Amygdala (tissue), 56 donors: ENCODE measurements at places on chromosomes 16 and 17.

DNA sequence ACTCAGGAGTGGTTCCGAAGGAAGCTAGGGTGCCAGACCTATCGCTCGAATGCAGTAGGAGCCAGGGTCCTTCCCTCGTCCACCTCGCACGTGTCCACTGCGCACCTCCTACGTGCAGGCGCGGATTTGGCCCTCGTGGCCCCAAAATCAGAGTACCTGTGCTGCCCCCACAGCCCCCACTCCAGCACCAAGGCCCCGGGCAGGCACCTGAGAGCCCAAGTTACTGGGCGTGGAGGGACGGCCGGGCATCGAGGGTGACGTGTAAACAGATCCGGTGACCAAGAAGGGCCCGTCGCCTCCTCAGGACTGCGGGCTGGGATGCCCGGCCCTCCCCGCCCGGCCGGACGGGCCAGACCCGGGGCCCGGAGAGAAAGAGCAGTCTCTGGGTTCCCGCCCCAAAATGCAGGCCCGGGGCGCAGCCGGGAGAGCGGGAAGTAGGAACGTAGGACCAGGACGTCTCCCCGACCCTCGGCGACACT, 492 bp downstream of the SLC25A39 start:
- no peak for DNase-seq

GRCh38 chr17:27106347-27106981, 187.4 kb upstream of the WSB1 start:
- DNase-seq, result no peak

DNA sequence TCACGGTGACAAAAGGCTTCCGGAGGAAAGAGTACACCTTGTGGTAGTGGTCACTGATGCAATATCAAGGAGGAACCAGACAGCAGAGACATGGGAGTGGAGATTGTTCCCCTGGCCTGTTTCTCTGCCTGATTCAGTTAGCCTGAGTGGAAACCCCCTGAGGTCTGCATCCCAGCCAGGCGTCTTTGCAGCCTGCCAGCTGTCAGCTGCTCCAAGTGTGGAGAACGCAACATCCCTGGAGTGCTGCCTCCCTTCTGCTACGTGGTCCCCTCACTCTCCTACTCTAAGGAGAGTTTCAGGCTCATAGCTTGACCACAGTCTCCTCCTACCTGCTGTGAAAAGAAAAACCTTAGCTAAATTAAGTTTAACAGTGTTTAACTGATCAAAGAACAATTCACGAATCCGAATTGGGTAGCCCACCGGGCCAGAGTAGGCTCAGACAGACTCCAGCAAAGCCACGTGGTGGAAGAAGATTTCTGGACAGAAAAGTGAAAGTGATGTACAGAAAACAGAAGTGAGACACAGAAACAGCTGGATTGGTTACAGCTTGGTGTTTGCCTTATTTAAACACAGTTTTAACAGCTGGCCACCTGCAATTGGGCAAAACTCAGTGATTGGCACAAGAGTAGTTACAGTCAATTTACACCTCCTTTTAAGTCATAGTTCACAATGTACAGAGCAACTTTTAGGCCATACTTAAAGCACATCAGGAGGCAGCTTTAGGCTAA, 188.6 kb downstream of the DNAH9 start:
- no peak for DNase-seq

- DNase-seq, result peak; percentile 92
These were observed at the start of gene SLC2A4 for GRCh38 chr17:7281074-7281952. SLC2A4 (plus strand) TSS chr17:7281718; CDS start chr17:7281935, 217 bp downstream.

- DNase-seq, result no peak
These were observed 1.7 kb downstream of the RABEP1 start for GRCh38 chr17:5283571-5284315.

- DNase-seq, result no peak
These were observed 17.1 kb downstream of the PLEKHG4 start for GRCh38 chr16:67296420-67296819.

- no peak for DNase-seq
These were observed 17.9 kb downstream of the GOSR2 start for GRCh38 chr17:46940692-46941404.

DNA sequence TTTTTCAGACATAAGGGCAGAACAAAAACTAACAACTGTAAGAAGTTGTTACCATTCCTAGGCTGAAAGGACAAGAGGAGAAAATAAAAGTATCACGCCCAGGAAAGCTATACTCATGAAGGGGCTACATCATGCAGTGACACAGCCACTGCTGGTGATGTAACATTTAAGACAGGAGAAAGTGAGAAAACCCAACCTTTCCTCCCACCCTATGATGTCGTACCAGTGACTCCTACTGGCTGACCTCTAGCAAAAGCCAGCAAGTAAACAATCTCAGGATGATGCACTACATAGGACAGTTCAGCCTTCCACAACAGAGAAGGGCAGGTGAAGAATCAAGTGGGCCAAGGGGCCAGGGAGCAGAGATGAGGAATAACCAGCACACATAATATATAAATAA, 14.0 kb upstream of the OR1E2 start:
- DNase-seq, result no peak

DNA sequence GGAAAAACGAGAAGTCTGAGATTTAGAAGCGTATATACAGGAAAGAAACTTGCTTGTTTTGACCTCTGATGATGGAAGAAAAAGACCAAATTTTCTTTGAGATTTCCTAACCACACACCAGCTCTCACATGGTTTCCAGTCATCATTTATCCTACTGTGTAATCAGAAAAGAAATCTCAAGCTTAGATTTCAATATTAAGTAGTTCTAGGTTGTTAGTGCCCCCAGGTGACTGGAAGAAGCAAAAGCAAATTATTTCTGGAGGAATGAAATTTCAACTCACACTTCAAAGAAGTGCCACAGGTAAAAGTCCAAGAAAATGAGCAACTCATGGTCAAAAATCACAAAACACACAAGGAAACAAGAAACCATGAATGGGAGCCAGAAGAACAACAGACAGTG, 51.8 kb upstream of the KDM6B start:
- DNase-seq, result no peak

- no peak for DNase-seq
These were observed 33.0 kb downstream of the KCNJ16 start for GRCh38 chr17:70107904-70108565.

DNA sequence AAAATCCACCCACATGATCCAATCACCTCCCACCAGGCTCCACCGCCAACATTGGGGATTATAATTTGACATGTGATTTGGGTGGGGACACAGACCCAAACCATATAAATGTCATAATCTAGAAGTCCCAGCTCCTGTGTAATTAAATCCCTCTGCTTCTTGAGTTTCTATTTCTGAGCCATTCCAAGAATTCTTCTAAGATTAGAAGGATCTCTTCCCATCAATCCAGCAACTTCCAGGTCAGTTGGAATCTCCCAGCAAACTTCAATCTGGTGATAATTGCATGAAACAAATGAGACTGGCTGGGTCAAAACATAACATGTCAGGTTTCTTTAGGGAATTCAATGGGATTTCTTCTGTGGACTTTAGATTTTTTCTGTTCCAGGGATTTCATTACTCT, 127.8 kb upstream of the CDH5 start:
- no peak for DNase-seq

GRCh38 chr17:79808763-79809529, 12.1 kb upstream of the CBX8 start:
- no peak for DNase-seq

DNA sequence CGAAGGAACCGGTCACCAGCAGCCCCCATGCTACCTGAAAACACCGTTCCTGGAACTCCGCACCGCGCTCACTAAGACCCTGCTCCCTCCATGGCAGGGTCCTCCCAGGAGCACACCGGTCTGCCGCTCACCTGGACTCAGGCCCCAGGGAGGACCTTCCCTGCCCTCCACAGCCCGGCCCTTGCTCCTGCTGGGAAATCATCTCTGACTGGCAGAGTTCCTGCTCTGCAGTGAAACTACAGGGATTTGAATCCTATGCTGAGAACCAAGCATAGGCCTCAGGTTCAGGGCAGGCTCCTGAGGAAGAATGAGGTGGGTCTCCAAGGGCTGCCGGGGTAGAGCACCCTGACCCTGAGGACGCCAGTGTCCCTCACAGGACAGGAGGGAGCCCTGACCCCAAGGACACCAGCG, 88.5 kb downstream of the KCNJ12 start:
- DNase-seq, result no peak

DNA sequence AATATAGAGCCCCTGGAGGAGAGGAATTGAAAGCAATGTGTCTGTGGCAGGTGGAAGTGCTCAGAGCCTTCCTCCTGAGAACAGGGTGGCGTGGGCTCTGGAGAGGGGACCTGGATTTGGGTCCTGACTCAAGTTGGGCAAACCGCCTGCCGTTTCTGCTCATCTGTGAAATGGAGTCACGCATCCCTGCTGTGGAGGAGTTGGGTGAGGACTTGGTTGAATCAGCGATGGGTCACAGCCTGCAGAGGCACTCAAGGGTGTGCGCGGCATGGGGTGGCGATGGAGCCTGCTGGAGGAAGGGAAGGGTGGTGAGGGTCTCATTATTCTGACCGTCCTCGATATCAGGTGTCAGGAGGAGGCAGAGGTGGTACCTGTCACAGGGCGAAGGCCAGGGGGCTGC, 3.1 kb downstream of the ADAD2 start:
- DNase-seq, result no peak

DNA sequence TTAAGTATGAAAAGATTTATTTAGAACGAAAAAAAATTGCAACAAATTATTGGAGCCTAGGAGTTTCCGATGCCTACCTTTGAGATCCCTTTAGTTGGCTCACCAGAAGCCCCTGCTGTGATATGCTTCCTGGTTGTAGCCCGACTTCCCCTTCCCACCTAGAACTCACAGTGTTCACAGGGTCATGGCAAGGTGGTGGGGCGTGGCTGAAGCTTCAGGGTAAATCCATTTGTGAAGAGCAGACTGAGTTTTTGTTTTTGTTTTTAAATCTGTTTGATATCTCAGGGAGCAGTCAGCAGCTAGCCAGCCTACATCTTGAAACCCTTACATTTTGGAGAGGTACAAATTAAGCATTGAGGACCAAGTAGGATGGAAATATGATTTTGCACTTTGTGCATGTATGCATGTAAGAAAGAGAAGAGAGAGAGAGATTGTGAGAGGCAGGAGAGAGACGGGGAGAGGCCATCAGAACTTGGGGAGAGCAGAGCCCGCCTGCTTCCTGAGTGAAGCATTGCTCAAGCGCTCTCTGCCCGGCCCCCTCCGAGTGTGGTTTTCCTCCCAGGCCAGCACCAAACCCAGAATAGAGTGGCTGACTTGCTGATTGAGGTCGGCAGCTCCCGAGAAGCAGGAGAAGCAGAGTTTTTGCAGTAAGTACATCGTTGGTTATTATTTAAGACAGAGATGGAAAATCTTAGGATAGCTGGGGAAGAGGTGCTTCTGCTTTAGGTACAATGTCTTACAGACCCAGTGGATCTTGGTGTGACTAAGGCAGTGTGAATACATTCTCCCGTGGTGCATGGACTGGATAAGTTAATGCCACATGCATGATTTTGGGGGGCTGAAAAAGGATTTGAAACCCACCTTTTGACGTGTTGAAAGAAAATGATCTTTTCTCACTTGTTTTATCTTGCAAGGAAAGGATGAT, 64.2 kb downstream of the SPECC1 start:
- peak; percentile 40 for DNase-seq

DNA sequence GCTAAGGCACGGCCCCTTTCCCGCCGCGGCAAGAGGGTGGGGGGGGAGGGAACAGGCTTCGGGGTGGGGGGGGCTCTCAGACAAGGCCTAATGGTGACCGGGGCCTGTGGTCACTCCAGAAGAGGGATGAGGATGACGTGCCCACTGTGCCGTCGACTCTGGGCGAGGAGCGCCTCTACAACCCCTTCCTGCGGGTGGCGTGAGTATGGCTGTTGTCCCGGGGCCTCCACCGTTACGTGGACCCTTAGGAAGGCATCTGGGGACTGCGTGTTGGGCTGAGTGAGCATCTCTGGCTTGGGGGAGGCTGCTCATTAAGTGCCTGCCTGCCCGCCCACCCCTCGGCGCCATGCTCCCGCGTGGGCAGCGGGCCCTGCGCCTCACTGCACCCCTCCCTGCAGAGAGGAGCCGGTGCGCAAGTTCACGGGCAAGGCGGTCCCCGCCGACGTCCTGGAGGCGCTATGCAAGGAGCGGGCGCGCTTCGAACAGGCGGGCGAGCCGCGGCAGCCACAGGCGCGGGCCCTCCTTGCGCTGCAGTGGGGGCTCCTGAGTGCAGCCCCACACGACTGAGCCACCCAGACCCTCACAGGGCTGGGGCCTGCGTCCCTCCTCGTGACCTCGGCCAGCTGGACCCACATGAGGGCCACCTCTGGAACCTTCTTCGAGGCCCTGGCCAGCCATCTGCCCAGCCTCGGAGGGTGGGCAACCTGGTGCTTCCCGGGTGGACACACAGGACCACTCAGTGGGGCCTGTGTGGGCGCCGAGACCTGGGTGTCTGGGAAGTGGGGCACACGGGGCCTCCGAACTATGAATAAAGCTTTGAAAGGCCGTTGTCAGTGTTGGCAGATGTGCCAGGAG, 2.2 kb downstream of the HAGHL start:
- peak; percentile 56 for DNase-seq
